Esophagus squamous epithelium (tissue), 5 donors: ENCODE measurements at places on chromosomes 1 and 21. TPM values are rescaled to one million over a fixed set of nuclear protein-coding genes. Genes with fewer than 3 reads are reported as not detected.

ZNHIT6 gene
- 8.2 TPM for total RNA-seq

GRCh38 chr1:59263111-59263510, 33.8 kb upstream of the FGGY start:
- no peak for DNase-seq

DNA sequence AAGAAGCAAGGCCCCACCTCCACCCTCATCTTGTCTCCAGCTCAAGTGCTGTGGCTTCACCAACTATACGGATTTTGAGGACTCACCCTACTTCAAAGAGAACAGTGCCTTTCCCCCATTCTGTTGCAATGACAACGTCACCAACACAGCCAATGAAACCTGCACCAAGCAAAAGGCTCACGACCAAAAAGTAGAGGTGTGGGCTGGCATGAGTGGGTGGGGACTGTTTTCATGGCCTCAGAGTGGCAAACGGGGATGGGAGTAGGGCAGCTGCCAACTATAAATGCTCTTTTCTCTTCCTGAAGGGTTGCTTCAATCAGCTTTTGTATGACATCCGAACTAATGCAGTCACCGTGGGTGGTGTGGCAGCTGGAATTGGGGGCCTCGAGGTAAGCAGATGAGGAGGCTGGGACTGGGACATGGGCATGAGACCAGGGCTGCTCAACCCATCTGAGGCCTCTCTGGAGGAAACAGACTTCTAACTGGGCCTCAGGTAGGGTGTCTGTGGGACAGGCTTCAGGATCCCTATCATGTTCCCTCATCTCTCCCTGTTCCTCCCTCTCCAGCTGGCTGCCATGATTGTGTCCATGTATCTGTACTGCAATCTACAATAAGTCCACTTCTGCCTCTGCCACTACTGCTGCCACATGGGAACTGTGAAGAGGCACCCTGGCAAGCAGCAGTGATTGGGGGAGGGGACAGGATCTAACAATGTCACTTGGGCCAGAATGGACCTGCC, 8.8 kb upstream of the P3R3URF start:
- DNase-seq: no peak

KRTAP13-2 gene
- total RNA-seq: not detected

DNA sequence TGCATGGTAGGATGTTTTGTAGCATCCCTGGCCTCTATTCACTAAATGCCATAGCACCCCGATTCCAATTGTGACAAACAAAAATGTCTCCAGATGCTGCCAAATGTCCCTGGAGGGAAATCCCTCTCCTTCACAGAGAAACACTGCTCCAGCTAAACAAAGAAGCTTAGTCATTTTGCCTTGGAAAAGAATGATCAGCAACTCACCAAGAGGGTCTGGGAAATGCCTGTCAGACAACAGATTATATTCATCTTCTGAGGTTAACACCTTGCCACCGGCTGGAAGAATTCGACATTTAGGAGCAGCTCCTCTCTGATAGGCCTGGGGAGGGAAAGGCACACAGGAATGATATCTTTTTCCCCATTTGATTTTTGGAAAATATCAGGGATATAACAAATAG, 84.4 kb downstream of the NIBAN1 start:
- no peak for DNase-seq

GRCh38 chr1:77413541-77414335, 131.9 kb downstream of the AK5 start:
- DNase-seq: no peak
